HS-27A (cell line): ENCODE measurements at places on chromosomes 11 and 22.
A peak's percentile ranks its signal among the peaks of the same experiment; 100 is the strongest.

GRCh38 chr11:223884-224283 is 12.3 kb downstream of the SIRT3 start:
- no peak for DNase-seq

DNA sequence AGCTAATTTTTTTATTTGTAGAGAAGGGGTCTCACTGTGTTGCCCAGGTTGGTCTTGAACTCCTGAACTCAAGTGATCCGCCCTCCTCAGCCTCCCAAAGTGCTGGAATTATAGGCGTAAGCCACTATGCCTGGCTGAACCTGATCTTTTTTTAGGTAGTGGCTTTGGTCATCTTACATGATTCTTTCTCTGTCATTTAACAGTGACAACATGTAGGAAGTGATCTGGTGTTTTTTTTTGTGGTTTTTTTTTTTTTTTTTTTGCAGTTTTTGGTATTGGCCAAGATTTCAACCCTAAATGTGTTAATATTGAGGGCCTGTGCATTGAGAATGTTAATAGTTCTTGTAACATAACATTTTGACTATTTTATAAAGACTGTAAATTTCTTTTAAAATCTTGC is 8.0 kb upstream of the FERMT3 start:
- no peak for DNase-seq

DNA sequence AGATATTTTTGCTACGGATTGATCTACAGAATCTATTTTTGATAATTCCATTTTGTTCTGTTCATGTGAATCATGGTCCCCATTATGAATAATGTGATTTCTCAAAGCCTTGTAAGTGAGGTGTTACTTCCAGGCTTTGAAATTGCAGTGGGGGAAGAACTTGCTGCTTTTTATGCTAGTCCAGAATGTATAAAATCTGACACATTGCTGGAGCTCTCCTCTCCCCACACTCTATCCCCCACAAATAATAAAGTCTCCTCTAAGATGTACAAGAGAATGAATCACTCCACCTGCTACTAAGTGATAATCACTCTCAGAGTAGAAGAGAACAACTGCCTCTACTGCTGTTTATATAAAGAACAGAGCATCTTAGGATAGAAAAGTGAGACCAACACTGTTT is 5.9 kb upstream of the RAB6A start:
- no peak for DNase-seq

GRCh38 chr22:28951969-28952521 is 68.7 kb downstream of the ZNRF3 start:
- DNase-seq, result no peak

- DNase-seq, result no peak
These were observed 31.5 kb upstream of the CAT start for GRCh38 chr11:34407121-34407813.

DNA sequence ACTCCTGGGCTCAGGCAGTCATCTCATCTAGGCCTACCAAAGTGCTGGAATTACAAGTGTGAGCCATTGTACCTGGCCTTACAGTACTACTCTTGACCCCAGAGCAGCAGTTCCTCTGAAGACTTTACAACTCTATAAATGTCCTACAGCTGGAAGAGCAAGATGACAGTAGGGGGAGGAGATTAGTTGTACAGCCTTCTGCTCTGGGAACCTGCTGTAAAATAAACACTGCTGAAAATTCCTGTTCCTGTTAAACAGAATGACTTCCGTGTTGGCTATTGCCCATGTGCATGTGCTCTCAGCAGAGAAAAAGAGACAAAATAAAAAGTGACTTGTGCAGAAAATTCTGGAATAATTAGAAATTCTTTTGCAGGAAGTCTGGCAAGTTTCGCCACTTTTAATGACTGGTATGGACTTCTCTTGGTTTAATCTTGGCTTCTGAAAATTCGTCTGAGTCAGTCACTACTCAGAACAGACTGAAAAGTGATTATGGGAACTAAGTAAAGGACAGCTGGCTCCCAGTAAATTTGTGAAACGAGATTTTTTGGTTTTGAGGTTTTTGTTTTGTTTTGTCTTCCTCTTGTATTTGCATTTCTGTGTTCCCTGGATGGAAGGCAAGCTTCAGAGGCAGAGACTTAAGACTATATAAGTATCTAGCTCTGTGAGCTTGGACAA is 955.7 kb downstream of the DLG2 start:
- no peak for DNase-seq

- DNase-seq, result no peak
These were observed 44.6 kb downstream of the MYO7A start for GRCh38 chr11:77172666-77172982.

DNA sequence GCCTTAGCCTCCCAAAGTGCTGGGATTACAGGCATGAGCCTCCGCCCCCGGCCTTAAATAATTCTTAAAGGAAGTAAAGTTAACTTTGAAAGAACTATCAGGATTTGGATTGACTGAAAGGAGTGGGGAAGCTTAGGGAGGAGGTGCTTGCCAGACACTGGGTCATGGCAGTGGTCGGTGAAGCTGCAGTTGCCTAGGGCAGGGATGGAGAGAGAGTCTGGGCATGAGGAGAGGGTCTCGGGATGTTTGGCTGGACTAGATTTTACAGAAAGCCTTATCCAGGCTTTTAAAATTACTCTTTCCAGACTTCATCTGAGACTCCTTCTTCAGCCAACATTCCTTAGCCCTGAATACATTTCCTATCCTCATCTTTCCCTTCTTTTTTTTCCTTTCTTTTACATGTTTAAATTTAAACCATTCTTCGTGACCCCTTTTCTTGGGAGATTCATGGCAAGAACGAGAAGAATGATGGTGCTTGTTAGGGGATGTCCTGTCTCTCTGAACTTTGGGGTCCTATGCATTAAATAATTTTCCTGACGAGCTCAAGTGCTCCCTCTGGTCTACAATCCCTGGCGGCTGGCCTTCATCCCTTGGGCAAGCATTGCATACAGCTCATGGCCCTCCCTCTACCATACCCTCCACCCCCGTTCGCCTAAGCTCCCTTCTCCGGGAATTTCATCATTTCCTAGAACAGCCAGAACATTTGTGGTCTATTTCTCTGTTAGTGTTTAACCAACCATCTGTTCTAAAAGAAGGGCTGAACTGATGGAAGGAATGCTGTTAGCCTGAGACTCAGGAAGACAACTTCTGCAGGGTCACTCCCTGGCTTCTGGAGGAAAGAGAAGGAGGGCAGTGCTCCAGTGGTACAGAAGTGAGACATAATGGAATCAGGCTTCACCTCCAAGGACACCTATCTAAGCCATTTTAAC is at the start of gene NNMT:
Gene NNMT (plus strand): TSS at position 724 of the 929 bp plus-strand sequence. CDS start 158 bp downstream, at position 882.
- DNase-seq, result no peak

DNA sequence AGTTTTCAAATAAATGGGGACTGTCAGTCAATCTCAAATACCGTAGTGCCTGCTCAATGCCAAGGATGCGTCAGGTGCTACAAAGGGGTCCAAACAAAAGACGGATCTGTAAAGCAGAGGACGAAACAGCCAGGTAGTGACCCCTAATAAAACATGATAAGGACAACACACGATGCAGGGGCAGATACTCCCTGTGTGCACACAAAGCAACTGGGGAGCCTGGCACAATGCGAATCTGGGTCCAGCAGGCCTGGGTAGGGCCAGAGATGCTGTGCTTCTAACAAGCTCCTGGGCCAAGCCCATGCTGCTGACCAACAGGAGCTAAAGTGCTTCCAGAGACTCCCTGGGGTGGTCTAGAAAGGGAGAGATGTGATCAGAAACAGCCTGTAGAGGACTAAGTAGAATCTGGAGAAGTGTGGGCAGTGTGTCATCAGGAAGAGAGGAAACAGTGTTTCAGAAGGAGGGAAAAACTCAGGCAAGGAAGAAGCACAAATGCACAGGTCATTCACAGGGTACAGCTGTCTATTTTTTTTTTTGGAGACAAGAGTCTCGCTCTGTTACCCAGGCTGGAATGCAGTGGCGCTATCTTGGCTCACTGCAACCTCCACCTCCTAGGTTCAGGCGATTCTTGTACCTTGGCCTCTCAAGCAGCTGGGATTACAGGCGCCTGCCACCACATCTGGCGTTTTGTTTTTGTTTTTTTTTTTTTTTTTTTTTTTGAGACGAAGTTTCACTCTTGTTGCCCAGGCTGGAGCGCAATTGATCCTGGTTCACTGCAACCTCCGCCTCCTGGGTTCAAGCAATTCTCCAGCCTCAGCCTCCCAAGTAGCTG is 74.5 kb downstream of the MICAL3 start:
- no peak for DNase-seq

GRCh38 chr22:37098976-37099591 is 10.4 kb downstream of the TMPRSS6 start:
- DNase-seq, result no peak

- DNase-seq, result no peak
These were observed 64.6 kb downstream of the PANX1 start for GRCh38 chr11:94193288-94193687.

DNA sequence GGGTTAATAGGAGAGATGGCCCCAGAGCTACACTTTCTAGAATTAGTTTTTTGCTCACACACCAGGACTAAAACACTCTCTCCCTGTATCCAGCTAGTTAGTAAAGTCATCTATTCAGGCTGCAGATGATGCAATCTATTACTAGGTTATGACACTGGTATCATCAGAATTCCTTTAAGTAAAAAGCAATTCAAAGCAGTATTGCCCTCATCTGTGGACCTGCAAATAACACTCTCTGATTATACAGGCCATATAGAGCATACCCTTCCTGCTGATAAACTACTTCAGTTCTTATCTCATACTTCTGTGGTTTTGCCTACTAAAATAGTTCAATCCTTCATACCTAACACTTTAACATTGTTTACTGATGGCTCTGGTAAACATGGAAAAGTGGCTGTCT is 13.5 kb upstream of the MTMR2 start:
- no peak for DNase-seq

- DNase-seq, result peak; percentile 24
These were observed 1078.0 kb downstream of the NTM start for GRCh38 chr11:132448334-132448995.

- no peak for DNase-seq
These were observed 17.3 kb upstream of the RAG1 start for GRCh38 chr11:36550385-36551115.

DNA sequence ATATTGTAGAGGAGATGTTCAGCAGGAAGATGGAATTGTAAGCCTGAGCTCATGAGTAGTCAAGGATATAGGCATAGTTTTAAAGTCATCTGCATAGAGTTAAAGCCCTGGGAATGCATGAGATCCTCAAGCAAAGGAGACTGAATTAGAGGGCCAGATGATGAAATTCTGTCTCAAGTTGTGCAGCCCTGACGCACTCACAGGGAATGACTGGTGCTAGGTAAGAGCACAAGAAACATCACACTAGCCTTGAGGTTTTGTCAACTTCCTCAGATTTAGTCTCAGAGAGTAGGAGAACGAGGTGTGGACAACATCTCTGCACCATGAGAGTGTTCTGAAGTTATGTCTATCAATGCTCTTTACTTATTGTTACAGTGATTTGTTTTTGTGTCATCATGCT is 5.8 kb downstream of the RAB38 start:
- no peak for DNase-seq

DNA sequence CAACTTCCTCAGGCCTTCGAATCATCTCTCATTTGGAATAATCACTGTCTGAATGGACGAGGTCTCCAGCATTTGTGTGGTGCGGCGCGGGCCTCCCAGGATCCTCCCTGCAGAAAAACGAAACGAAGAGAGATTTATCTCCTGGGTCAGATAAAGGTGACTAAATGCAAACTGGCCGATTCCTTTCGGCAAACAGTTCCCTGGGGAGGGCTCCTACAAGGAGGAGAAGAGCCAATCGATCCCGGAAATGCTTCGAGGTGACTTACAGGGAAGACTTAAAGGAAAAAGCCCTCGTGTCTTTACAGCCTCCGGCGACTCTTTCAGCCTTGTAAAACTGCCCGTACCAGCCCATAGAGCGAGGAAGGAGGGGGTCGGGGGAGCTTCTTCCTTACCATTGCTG is 126.5 kb downstream of the MIAT start:
- DNase-seq, result no peak

DNA sequence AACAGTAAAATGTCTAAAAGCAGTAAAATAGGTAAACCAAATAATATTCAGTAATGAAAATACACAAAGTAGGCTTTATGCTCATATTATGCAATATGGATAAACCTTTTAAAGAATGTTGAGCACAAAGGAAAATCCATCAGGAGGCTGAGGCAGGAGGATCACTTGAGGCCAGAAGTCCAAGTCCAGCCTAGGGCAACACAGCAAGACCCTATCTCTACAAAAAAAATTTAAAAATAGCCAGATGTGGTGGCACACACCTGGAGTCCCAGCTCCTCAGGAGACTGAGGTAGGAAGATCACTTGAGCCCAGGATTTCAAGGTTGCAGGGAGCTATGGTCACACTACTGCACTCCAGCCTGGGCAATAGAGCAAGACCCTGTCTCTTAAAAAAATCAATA is 17.7 kb upstream of the LMO2 start:
- DNase-seq, result no peak

DNA sequence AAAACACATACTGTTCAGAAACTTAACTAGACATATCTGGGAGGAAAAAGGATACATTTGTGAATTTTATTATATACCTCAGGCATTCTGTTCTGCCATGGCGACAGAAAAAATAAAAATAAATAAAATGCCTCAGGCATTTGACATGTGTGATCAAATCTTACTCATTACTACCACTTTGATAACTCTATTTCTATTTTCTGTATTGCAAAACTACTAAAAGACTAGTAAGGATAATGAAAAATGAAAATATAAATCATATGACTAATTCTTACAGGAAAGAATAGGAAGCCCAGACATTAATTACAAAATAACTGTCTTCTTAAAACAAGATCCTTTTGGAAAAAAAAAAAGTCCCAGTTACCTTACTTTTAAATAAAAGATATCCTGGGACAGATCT is 5.3 kb downstream of the PICALM start:
- DNase-seq, result no peak

GRCh38 chr22:48494256-48494967 is 1333.3 kb downstream of the BRD1 start:
- DNase-seq, result no peak

DNA sequence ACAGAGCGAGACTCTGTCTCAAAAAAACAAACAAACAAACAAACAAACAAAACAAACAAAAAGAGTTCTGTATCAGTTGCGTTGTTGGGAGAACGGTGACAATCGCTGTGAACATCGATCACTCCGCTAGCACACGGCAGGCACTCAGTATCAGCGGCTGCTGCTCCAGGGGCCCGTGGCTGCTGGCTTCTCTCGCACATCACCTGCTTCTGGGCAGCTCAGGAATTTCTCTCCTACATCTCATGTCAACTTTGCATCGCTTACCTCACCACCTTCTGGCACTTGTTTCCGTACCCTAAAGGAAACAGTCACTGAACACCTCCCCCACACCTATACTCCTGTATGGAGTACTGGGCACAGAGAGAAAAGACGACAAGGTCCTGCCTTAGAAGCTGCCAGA is 70.3 kb upstream of the WNT7B start:
- no peak for DNase-seq

- no peak for DNase-seq
These were observed 282.3 kb upstream of the CCDC90B start for GRCh38 chr11:83568516-83568915.

- DNase-seq, result no peak
These were observed 32.3 kb downstream of the OSBPL5 start for GRCh38 chr11:3132831-3133260.

DNA sequence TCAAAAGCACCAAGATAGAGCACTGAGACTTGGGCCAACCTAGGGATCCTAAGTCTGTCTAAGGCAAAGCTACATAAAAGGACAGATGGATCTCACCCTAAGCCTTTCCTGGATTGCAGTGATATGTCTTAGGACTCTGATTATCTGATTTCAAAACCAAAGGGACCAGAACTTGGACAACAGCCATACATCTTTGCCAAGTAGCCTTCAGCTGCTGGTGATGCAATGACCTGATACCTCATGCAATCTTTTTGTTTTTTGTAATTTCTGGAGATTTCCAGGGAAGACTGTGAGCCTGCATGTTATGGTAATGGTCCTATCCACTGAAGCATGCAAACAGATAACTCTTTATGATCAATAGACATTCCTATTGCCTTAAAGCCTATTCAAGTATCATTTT is 230.4 kb upstream of the MTNR1B start:
- DNase-seq, result no peak
